Small intestine (tissue), 16 donors: ENCODE measurements at places on chromosomes 2 and 18.

- DNase-seq: peak; percentile 33
Measured at GRCh38 chr18:65091744-65092329, 659.0 kb upstream of the CDH7 start.

GRCh38 chr2:33395655-33396249 is 80.7 kb upstream of the RASGRP3 start:
- DNase-seq: peak; percentile 39

DNA sequence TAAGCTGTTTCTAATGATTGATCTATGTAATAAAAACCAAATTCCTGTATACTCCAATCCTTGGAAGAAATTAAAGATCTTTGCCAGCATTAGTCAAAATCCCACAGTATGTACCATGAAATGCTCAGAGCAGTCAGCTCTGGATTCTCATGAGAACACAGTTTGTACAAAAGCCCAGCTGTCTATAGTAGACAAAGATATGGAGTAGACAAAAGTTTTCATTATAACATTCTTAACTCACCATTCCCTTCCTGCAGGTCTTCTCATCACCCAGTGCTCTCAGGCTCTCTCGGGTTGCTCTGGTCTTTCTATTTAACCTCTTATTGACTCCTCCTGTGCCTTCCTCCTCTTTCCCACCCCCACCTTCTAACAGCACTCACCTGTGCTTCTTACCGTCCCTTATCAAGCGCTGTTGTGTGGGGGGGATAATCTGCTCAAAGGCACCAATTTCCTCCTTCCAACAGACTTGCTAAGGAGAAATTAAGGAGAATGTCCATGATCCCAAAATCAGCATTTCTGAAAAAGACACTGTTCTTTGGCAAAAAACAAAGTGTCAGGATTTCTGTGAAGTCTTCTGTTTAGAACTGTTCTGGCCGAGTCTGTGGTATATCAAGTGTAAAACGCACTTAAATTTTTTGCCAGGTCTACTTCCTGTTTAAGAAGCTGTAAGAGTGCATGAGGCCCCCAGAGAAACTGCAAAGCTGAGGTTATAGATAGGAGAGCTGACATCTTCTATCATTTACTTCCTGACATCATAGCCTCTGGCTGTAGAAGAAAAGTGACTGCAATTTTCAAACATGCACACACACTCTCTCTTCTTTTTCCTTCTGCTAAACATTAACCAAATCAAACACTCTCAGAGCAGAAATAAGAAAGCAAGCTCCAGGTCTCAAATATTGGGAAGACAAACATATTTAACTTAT is 144.1 kb downstream of the EVA1A start:
- DNase-seq: peak; percentile 25

DNA sequence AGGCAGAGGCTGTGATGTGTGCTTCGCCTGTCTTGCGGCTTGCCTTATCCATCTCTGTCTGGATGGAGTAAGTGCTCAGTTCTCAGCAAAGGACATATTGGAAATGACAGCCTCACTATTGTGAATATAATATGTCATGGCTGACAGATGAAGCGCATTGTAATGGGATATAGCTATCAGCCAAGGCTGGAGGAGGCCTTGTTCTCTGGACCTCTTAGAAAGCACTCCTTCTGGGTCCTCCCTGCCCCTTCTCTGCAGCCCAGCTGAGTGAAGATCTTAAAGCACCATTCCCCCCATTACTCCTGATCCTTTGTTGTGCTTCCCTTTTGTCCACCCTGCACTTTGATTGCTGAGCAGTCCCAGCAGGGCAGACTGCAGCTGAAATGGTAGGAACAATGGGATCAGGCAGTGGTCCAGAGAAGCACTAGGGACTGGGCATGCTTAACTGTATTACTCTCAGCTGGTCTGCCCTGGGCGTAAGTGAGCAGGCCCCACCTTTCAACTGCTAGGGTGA is 265.3 kb downstream of the SETBP1 start:
- no peak for DNase-seq

GRCh38 chr2:141103216-141103615 is 1027.6 kb downstream of the LRP1B start:
- DNase-seq: no peak
